ENCODE measurements at places on chromosomes 7 and 10. TPM values are rescaled to one million over a fixed set of nuclear protein-coding genes. Genes with fewer than 3 reads are reported as not detected.

DNA sequence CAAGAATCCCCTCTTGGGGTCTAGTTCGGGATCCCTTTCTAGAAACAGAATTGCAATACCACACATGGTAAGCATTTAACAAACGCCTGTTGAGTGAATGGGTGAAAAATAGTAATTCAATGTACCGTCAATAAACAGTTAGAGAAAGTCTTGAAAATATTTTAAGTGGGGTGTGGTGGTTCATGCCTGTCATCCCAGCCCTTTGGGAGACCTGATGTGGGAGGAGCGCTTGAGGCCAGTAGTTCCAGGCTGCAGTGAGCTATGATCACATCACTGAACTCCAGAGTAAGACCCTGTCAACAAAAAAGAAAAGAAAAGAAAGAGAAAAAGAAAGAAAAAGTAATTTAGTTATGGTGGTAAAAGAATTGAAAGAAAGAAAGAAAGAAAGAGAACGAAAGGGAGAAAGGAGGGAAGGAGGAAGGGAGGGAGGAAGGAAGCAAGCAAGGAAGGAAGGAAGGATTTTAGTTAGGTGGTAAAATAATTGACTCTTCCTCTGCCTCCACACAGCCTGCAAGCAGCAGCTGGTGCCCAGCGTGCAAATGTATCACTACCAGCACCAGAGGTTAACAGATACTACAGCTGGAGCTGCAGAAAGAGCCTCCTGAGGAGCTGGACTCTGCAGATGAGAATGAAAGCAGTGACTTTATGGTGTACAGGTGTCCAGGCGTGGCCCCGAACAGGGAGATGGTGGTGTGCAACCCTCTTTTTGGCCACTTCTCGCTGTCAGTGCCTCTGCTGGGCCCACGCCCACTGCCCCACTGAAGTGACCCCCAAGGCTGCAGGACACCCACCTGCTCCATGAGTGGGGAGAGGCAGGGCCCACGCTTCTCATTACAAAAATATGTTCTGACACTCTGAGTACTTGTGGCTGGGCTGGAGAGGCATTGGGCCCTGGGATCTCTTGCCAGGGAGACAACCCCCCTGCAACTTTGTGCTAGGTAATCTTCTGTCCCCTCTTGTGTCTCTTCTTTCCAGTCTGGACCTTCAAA, 135.4 kb downstream of the BAMBI start:
- DNase-seq = no peak

DNA sequence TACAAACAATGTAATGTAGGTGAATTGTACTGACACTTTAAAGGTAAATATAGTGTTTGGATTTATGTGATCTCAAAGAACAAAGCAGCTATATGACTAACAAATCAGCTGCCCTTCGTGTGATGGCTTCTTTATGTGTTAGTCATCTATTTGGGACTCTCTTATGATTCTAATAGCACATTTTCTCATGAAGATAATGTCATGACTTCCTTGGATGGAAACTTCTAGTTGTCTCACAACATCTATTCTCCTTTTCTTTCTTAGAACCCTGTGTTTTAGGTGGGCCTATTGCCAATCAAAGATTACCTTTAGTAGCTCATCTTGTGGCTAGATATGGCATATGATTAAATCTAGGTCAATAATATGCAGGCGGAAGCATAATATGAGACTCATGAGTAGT, 45.0 kb downstream of the TMEM106B start:
- DNase-seq = no peak

- no peak for DNase-seq
These were observed 1247.1 kb downstream of the GATA3 start for GRCh38 chr10:9301554-9301953.

Gene CFAP46
- 0.07 TPM for total RNA-seq

Gene STEAP1
- total RNA-seq = 0.50 TPM

Measured in activated CD4-positive, alpha-beta memory T cell treated with anti-CD3 and anti-CD28 coated beads for 36 hours (primary cell).